Stimulated activated CD4-positive, alpha-beta T cell treated with anti-CD3 and anti-CD28 coated beads, TNF-alpha, amount 100 ng/mL, for 24 hours (primary cell): ENCODE measurements at places on chromosomes 7 and 10.

- no peak for DNase-seq
Measured at GRCh38 chr7:90248706-90249105, 3.7 kb downstream of the CFAP69 start.

- DNase-seq = no peak
Measured at GRCh38 chr7:128310499-128310898, 33.2 kb downstream of the RBM28 start.

DNA sequence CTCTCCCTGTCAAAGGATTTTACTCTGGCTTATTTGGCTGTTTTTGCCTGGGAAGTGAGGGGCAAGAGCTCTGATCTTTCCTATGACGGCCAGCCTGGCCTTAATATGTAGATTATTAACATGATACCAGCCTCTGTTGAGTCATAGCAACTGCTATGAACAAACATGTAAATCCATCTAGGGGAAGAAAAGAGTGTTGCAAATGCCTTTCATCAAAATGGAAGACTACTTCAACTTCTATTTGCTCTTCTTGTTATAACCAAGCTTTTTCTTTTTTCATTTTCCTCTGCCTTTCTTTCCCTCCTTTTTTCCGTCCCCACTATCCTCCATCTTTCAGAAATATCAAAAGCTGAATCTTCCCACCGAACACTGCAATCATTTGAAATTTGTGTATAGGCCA lies 46.6 kb downstream of the BTRC start:
- no peak for DNase-seq

- DNase-seq = no peak
Measured at GRCh38 chr7:87877366-87878040, 1.2 kb downstream of the DBF4 start.

DNA sequence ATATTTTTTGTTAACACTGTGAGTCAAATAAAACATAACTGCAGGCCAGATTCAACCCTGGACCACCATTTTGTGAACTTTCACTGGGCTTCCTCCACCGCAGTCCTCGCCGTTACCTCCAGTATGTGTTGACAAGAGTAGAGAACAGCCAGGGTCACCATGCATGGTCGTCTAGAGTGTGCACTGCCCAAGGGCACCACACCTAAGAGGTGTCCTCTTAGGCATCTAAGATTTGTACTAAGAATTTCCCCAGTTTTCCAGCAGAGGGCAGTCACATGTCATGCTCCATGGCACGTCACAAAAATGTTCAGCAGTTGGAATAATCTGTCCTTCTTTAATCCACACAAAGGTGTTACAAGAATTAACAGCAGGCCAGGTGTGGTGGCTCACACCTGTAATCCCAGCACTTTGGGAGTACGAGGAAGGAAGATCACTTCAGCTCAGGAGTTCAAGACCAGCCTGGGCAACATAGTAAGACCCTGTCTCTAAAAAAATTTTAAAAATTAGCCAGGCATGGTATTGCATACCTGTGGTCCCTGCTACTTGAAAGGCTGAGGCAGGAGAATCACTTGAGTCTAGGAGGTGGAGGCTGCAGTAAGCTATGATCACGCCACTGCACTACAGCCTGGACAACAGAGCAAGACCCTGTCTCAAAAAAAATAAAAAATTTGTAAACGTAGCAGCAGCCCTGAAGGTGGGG lies 71.2 kb upstream of the FOXK1 start:
- peak; percentile 29 for DNase-seq

- no peak for DNase-seq
Measured at GRCh38 chr10:128281343-128281742, 155.1 kb upstream of the MKI67 start.

DNA sequence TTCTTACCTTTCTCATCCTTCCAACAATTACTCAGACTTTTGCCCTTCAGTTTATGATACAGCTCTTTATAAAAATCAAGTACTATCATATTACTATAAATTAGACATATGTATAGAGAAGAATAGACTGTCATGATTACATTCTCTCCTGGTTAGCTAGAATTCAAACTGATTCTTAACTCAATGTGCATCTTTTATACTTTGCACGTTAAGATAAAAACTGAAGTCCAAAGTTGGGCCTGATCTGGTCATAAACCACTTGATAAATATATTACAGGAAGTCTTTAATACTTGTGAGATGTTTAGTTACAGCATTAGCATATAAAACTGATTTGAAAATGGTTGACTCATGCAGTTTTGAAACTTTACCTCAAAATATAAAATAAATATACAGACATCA lies 2.6 kb downstream of the AGR3 start:
- no peak for DNase-seq

DNA sequence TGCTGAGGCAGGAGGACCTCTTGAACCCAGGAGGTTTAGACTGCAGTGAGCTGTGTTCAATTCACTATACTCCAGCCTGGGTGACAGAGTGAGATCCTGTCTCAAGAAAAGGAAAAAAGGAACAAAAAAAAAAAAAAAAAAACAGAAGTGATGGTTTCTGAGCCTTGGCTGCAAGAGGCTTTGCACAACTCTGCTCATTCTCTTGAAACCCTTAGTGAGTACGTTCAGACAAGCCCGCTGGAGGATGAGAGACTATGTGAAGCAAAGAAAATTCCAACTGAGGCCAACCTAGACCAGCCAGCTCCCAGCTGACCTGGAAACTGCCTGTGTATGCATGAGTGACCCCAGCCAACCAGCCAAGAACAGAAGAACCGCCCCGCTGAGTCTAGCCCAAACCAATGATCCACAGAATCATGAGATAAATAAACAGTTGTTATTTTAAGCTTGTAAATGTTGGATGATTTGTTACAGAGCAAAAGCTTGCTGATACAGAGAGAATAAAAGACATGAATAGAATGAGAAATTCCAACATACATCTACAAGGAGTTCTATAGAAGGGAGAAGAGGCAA lies 50.6 kb upstream of the FZD9 start:
- no peak for DNase-seq

- no peak for DNase-seq
Measured at GRCh38 chr7:48049850-48050249, 14.5 kb downstream of the C7orf57 start.

DNA sequence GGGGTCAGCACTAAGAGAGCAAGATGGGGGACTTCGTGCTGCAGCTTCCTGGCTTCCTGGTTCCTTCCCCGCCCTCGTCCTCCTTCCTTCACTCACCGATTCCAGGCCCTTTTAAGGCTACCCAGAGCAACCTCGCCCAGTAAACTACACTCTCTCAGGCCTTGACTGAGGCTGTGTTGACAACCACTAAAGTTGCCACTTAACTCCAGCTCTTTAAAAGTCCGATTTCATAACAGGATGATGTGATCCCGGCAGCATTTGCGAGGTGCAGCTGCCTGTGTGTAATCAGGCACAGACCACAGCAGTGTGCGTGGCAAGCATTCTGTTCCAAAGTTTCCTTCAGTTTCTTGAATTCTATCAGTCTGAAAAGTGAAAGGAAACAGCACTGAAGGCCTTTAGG lies 110.6 kb downstream of the RAB11FIP2 start:
- DNase-seq = no peak

DNA sequence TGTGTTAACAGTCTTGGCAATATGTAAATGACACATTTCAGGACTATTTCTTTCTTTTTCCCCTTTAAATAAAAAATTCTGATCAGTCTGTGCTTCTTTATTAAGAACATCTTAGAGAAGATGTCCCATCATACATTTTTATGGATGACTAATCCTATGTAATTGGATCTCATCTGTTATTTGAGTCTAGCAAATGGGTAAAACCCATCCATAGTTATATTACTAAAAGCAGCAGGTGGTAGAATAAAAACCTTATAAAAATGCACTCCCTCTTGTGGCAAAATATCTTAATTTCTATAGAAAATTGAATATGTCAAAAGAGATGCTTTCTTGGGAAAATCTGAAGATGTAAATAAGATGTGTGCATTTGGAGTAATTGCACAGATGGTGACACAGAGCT lies 35.3 kb downstream of the TRRAP start:
- DNase-seq = no peak

GRCh38 chr10:133336577-133337369 lies at the start of gene CALY:
Gene CALY (minus strand): TSS chr10:133336896. CDS start chr10:133328989, 7,907 bp downstream.
- peak; percentile 45 for DNase-seq
